ENCODE measurements at places on chromosomes 3 and 15.

DNA sequence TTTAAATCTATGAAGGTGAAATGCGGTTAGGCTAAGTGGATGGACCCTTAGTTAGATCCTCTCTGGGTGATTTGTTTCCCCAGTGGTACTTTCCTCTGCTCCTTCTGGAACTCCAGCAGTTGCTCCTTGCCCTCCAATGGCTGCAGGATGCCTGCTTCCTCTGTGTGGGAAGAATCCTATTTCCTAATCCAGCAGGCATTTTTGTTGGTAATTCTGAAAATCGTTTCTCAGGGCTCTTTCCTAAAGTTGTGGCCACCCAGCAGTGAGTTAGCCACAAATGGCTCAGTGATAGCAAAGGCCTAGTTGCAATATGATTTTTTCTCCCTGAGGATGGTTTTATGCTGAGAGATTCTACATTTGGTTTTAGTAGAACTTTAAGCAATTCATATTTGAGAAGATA, 332.3 kb upstream of the C2CD4B start:
- DNase-seq = no peak

- no peak for DNase-seq
Observed at GRCh38 chr3:124483915-124484470, 246.3 kb upstream of the UMPS start.

DNA sequence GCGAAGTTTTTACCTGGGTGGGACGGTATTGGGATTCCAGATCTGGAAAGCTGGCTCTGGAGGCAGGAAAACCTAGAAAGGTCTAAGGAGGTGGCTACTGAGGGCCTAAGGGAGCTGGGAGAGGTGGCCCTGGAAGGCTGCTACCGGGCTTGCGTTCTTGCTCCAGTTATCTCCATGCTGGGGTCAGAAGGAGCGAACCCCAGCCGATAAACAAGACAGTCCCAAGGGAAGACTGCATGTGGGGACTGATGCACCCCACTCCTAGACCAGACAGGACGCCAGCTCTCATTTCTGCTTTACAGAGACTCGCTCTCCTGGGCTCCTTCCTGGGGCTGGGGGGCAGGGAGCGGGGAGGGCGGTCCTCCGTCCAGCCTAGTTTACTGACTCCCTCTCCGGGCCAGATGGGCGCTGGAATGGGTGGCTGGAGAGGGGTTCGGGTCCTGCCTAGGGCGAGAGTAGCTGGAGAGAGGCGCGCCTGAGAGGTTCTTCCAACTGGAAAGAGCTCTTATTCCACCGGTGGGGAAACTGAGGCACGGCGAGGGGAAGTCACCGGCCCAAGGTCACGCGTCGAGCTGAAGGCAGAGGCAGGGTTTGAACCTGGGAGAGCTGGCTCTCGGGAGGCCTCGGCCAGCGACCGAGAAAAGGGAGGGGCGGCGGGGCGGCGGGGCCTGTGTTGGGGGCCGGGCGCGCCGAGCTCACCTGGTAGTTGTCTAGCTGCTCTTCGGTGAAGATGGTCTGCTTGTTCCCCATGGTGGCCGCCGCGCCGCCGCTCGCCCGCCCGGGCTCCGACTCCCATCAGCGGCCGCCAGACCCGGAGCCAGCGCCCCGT, 565 bp downstream of the CIB2 start:
- DNase-seq = peak; percentile 30

- DNase-seq = no peak
Observed at GRCh38 chr3:177837951-177838655, 640.8 kb upstream of the TBL1XR1 start.

GRCh38 chr3:165529451-165529850, 307.8 kb downstream of the BCHE start:
- no peak for DNase-seq

DNA sequence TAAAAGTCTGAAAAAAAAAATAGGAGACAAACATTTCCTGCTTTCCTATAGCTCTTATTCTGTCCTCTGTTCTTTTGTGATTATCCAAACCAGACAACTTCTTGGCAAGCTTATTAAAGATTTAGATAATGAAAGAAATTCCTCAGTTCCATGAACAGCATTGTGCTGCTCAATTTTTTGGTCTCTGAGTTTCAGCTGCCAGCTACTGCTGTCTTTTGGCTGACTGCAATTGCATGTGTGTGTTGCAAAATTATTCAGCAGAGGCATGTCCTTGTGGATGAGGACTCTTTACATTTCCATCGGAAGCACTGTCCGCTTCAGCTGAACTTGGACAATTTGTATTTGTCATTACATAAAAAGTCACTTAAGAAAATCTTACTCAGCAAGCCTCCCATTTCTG, 397.3 kb upstream of the RASGRP1 start:
- no peak for DNase-seq

GRCh38 chr15:66884115-66884622, 181.2 kb upstream of the SMAD3 start:
- no peak for DNase-seq

GRCh38 chr15:60223176-60223575, 174.6 kb downstream of the ANXA2 start:
- no peak for DNase-seq

DNA sequence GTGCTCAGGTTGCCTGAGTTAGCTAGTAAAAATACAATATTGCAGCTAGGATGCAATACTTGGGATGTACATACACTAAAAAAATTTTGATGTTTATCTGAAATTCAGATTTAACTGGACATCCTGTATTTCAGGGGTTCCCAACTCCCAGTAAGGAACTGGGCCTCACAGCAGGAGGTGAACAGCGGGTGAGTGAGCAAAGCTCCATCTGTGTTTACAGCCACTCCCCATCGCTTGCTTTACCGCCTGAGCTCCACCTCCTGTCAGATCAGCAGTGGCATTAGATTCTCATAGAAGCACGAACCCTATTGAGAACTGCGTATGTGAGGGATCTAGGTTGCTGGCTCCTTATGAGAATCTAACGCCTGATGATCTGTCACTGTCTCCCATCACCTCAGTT, 285.1 kb upstream of the PROK2 start:
- DNase-seq = no peak

- no peak for DNase-seq
Observed at GRCh38 chr15:77333166-77333565, 86.7 kb downstream of the PEAK1 start.

GRCh38 chr3:9130345-9131305, 118.8 kb downstream of the SRGAP3 start:
- no peak for DNase-seq

DNA sequence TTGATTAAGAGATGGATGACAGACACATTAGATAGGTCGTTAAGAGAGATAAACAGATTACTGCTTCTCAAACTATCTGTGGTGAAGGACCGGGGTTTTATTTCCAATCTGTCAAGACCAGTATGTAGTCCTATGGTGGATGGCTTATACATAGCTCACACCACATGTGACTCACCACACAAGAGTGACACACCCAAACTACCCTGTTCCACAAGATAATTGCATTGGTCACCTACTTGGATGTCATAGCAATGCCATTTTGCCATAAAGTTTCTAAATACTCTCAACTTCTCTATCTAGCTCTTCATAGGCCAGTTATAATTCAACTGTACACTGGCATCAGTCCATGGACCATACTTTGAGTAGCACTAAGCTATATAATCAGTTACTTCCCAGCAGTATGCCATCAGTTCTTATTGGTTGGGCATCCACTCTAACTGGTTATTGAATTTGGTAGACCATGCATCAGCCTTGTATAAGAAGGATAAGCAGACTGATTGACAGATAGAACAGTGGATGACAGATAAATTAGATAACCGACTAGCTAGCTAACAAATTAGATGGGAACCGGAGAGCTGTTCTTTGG, 11.6 kb downstream of the WWTR1 start:
- no peak for DNase-seq

GRCh38 chr3:28243424-28244106, 2.1 kb downstream of the CMC1 start:
- no peak for DNase-seq

DNA sequence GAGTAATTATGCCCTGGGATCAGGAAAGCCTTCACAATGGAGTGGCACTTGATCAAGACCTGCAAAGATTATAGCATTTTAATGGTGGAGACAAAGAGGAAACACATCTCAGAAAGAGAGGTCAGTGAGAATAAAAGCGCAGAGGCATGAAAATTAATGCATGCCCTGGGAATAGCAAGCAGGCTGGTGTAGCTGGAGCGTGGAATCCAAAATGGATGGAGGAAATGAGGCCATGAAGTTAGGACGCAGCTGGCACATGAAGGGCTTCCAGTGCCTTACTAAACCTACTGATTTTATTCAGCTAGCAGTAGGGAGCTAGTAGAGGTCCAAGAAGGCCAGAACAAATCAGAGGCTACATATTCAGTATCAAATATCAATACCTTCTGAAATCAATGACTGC, 38.1 kb downstream of the TMEM212 start:
- DNase-seq = no peak

GRCh38 chr3:113151461-113152031, 59.8 kb upstream of the BOC start:
- no peak for DNase-seq

GRCh38 chr15:74156678-74157411, 16.7 kb upstream of the ISLR start:
- no peak for DNase-seq

DNA sequence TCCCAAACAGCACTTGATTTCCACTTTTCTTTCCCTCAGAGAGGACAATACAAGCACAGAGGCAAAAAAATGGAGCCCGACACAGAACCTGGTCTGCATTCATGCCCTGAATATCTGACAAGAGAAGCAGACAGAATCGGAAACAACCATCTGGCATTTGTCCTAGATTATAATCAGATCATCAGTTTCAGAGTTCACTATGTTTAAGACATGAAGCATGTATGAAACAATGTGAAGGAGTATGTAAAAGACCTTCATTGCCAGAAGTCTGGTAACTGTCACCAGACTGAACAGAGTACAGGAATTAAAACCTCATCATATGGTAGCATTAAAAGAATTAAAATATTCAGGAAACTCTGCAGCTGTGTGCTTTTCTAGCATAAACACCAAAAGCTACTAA, 65.0 kb downstream of the SETD2 start:
- DNase-seq = no peak

DNA sequence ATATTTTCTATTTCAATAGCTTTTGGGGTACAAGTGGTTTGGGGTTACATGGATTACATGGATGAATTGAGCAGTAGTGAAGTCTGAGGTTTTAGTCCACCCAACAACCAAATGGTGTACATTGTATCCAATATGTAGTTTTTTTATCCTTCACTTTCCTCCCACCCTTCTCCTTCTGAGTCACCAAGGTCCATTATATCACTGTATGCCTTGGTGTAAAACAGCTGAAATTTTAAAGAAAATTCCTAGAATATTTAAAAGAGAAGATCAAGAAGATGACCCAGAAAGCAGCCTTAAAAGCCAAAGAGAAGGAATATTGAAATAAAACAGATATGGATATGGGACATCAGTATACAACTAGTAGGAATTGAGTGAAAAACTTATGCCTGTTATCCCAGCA, 204.2 kb upstream of the COL8A1 start:
- no peak for DNase-seq

- no peak for DNase-seq
Observed at GRCh38 chr3:29406291-29406832, 125.5 kb downstream of the RBMS3 start.

DNA sequence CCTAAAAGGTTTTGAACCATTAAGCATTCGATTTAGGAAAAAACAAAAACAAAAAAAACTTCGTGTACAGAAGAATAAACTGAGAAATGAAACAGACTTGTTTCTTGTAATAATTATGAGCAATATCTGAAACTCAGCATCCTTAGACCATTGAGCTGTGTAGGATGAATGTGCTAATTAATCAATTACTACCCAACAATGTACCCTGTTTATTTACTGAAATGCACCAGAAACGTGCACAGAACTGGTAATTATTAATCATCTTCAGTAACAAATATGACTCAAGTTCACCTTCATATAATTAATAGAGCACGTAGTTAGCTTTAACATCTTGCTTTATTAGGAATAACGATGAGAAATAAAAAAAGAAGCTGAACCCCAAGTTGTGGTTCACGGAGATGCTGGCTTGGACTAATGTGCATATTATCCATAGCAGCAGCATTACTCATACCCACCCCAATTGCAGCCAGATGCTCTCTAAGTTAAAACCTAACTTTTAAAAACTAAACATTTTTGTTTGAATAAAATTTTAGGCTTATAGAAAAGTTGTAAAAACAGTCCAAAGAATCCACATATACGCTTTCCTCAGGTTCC, 10.2 kb upstream of the C15orf61 start:
- no peak for DNase-seq

DNA sequence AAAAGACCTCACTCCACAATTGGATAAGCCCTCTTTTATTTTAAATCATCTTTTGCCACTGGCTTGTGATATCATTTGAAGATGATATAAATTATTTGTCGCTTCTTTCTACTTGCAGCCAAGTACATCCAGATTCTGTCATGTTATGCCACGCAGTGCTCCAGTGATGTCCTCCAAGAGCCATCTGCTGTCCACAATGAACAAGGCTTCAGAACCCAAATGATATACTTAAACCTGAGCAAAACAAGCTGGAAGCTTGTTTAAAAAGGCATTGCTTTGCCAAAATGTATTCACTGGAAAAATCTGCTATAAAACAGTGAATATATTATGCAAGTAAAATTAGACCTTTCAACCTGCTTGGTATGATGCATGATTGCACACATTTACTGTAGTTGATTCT, 58.8 kb upstream of the ARL6 start:
- DNase-seq = no peak

GRCh38 chr15:44738340-44738984, 2.1 kb downstream of the TRIM69 start:
- DNase-seq = no peak

DNA sequence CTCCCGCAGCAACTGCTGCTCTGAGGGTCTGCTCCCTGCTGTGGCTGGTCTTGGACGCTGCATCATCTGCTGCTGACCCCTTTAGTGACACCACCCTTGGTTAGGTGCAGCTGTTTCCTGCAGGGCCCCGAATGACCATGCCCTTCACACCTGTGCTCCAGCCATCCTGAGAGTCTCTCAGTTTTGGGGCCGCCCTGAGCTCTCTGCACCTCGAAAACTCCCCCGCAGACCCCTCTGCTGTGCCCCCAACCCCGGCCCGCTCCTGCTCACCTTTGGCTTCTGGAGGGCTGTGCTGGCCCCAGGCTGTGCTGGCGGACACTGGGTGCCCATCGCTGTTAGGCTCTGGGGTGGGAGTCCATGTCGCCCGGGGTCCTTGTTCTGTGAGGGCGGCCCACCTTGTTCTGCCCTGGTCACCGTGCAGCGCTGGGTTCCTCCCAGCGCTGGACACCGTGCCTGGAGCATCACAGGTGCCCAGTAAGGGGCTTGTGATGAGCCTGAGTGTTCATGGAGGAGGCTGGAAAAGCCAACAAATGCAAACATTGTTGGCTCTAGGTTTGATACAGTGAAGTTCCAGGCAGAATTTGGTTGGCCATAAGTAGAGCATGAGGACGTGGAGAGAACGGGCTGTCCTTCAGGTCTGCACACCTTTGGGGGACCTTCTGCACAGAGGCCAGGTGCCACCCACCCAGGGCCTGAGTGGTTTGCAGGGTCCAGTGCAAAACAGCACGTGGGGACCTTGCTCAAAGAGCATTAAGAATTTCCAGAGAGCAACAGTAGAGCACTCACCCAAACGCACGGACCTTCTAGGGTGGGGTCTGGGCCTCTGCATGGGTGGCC, 12.3 kb downstream of the ABTB1 start:
- DNase-seq = no peak
